ENCODE measurements at places on chromosomes 3 and 15.

- DNase-seq, result no peak
Observed at GRCh38 chr3:58164199-58164879, 46.4 kb downstream of the DNASE1L3 start.

- DNase-seq, result no peak
Observed at GRCh38 chr3:174440253-174440701, 418.9 kb upstream of the NAALADL2 start.

GRCh38 chr3:178405531-178405930 is 130.7 kb upstream of the KCNMB2 start:
- no peak for DNase-seq

- DNase-seq, result no peak
Observed at GRCh38 chr15:36645106-36645505, 65.7 kb downstream of the CDIN1 start.

- no peak for DNase-seq
Observed at GRCh38 chr15:55588815-55589115, 620 bp upstream of the PYGO1 start.

- DNase-seq, result no peak
Observed at GRCh38 chr15:92633418-92633817, 22.2 kb downstream of the FAM174B start.

DNA sequence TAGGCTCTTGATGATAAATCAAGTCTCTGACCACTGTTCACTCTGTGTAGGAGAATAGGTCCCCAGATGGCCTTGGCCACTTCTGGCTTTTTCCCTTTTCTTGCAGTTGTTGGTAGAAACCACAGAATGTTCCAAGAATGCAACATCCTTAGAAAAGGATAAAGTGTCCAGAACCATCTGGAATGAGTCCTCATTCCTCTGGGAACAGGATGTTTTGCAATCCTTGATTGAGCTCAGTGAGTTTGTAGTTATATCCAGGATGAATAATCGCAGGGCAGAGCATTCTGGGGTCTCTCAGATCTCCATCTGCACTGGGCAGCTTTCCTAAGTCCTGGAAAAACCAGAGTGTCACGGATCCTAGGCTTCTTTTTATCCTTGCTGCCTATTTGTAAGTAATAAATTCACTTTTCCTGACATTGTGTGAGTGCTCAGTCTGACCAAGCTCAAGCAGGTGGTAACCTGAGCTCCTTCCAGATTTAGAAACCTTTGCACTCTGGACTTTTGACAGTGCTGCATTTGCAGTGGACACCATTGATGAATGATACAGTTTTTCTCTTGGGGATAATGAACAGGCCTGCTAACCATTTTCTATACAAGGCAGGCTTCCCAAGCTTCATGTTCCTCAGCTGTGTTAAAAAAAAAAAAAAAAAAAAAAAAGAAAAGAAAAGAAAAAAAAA is 1028.6 kb downstream of the OTOL1 start:
- no peak for DNase-seq

GRCh38 chr3:12040902-12041301 is 36.7 kb downstream of the SYN2 start:
- no peak for DNase-seq

DNA sequence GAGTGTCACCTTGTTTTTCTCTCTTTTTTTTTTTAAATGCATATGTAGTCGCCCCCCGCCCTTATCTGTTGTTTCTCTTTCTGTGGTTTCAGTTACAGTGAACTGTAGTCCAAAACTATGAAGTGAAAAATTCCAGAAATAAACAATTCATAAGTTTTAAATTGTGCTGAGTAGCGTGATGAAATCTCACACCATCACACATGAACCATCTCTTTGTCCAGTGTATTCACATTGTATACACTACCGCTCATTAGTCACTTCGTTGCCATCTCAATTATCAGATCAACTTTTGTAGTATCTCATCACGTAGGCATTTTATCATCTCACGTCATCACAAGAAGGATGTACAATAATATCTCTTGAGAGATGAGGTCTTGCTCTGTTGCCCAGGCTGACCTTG is 62.5 kb upstream of the MLF1 start:
- no peak for DNase-seq

DNA sequence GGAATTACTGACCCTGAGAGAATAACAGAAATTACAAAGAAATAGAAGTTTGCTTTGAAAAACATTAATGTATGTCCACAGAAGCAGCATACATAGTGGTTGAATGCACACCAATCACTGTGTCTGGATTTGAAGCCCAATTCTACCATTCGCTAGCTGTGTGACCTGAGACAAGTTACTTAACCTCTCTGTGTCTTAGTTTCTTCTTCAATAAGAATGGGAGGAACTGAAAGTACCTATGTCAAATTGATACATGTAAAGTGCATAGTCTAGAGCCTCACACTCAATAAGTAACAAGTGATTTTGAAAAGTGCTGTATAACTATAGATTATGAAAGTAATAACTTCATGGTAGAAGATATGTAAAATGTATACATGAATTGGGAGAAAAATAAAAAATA is 457.8 kb downstream of the FOXP1 start:
- no peak for DNase-seq

DNA sequence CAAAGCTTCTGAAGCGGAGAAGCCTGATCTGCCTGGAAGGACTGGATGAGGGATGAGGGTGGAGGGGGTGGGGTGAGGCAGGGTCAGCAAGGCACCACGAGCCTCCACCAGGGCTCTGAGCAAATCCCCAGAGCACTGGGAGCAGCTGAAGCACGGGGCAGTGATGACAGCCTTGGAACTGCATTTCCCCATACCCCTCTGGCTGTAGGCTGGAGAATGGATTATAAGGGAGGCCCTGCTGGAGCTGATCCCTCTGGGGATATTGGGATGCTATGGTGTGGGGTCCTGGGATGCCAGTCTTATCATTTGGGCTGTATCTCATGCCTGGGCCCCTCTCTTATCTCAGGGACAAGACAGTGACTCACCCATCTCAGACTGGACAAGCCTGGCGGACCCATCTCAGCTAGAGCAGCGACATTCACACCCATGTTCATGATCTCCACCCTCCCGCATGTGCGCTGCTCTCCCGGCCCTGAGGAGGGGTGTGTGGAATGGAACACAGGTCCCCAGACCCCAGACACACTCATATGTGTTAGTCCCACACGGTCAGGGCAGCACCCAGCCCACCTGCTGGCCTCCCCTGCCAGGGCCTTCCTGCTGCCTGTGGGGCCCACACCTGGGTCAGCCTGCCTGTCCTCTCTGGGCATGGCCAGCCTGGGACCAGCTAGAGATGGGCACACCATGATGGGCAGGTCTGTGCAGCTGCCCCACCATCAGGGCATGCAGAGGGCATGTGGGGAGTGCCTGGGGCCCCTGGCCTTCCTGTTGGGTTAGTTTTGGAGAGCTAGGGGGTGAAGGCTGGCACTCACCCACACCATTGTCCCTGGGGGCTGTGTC is 97.1 kb downstream of the FBLN2 start:
- no peak for DNase-seq

DNA sequence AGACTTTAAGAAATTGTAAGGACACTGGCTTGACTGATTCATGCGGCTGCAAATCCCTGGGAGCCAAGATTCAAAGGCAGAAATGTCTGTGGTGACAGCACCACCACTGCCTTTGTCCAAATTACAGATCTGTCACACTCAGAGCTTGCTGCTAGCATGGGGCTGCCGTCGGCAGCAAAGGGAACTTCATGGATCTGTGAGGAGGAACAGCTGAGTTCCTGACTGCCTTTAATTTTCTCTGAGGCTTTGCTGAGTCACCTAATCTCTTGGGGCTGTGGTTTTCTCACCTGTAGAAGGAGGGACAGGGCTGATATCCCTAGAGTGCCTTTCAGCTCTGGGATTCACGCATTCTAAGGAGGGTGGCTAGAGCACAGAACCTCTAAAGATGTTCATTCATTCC is 4.1 kb upstream of the PAK6 start:
- DNase-seq, result no peak

DNA sequence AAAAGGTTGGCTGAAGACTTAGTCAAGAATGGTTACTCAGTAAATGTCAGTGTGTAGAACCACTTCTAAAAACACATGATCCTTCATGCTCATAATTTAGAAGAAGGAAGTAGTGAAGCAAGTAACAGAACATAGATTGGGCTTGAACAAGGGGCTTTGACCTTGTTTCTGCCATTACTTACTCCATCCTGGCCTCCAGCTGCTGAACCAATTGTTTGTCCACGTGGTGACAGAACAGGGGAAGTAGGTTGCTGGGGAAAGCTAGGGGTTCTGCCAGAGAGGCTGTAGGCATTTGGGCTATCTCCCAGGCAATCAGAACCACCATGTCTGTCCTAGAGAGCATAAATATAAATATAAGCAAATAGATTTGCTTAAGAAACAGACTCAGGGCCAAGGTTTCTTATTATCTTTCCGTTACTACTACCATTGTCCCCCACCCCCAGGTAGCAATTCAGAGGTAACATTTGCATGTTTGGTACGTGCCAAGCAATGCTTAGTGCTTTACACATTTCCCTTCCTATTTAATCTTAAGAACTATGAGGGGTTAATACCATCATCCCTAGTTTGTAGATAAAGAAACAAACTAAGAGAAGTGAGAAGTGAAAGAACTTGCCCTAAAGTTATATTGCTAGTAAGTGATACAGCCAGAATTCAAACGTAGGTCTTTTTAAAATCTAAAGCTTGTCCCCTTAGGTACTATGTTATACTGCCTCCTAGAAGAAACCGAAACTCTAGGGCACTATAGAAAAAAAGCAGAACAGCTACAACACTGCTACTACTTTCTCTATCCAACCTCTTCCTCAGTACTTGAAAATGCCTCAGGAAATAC is 3.0 kb upstream of the SPG11 start:
- DNase-seq, result no peak

DNA sequence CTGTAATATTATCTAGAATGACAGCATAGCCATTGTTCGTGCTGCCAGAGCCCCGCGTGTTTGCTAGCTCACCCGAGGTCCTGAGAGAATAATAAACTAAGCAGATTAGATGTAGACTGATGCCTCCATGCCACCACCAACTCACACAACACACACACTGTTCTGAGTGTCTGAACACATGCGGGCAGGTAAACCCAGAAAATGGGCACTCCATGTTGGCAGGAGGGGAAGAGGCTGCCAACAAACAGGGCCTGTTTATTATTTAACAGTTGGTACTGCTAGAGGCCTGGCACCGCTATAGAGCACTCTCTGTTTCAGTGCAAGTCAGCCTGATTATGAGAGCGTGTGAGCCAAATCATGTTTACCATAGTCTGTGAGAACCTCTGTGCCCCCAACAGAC is 299.0 kb downstream of the ZBTB20 start:
- no peak for DNase-seq

DNA sequence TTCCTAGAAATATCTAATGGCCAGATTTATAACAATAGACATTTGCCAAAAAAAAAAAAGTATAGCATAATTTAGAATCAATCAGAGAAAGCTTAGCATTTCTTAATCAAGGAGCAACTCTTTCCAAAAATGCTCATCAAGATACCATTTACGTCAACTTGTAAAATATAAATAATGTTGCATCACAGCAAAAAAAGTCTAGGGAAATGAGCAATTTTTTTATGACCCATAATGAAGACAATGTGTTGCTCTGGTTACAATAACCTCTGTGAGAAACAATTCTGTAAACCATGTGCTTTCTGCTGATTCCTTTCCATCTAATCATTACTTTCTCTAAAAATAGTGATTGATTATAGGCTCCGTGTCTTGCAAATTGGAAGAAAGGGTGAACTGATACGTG is 36.3 kb downstream of the KBTBD8 start:
- DNase-seq, result no peak

- peak; percentile 69 for DNase-seq
Observed at GRCh38 chr3:15268033-15268631, 62.1 kb downstream of the CAPN7 start.

- DNase-seq, result no peak
Observed at GRCh38 chr3:16482194-16482769, 31.2 kb downstream of the RFTN1 start.

DNA sequence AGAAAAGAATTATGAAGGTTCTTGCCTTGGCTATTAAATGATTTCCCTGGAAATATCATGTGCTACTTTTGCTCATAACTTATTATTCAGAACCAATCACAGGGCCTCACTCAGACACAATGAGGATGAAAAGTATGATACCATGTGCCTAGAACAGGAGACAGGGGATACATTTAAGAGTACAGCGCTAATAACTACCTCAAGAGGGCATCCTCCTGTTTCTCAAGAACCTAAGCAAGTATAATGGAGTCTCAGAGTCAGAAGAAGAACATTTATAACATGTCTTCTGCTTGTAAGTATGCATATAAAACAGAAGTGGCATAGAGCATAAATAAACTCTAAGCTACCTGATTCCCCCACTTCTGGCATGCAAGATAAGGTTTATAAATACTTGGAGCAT is 125.4 kb upstream of the MME start:
- no peak for DNase-seq

GRCh38 chr15:95162531-95162930 is 931.2 kb downstream of the MCTP2 start:
- no peak for DNase-seq

DNA sequence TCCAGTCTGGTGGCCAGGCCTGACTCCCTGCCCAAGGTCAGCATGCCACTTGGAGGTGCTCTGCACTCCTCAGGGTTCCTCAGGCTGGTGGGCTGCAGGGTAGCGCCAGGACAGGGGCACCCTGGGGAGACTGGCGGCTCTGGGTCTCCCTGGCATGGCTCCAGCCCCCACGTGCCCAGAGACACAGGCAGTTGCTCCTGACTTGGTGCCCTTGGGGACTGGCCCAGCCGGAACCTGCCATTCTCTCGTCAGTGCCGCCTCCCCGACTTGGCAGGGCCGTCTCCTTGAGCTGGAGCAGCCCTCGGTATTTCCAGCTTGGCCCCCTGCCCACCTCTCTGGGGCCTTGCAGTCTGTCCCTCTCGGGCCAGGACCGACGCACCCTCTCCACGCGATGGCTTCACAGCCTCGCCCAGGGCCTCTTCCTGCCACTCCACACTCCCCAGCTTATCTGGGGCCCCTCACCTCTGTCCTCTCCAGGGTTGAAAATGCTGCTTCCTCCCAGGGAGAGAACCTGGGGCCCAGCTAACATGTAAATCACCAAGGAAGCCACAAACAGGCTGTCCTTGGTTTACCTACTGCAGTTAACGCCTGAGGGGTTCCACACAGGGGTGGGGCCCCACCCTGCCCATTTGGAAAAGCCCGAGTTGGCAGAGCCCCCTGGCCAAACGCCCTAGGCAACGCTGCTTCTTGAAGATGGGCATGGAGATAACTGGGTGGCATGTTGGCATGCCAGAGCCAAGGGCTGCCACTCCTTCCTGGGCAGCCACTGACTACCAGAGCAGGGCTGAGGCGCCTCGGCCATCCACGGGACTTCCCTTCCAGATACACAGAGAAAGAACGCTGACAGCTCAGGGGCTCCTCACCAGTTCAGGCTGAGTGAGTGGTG is 61.4 kb downstream of the SMAD6 start:
- DNase-seq, result no peak

- DNase-seq, result no peak
Observed at GRCh38 chr3:12299026-12299425, 10.2 kb downstream of the PPARG start.

GRCh38 chr15:65374821-65375401 is 2.9 kb downstream of the IGDCC3 start:
- DNase-seq, result no peak

GRCh38 chr3:102979682-102980354 is 545.0 kb downstream of the ZPLD1 start:
- DNase-seq, result no peak

GRCh38 chr15:78968539-78969271 is 23.9 kb upstream of the CTSH start:
- no peak for DNase-seq

GRCh38 chr3:187878772-187879518 is 133.7 kb upstream of the BCL6 start:
- no peak for DNase-seq

Measured in stimulated activated CD4-positive, alpha-beta T cell treated with anti-CD3 and anti-CD28 coated beads, TNF-alpha, amount 100 ng/mL, for 24 hours (primary cell).